Nephron progenitor cell (in vitro differentiated cells): ENCODE measurements at places on chromosomes 12 and 14.
A peak's percentile ranks its signal among the peaks of the same experiment; 100 is the strongest.

GRCh38 chr14:64464651-64465050 lies 648 bp upstream of the AKAP5 start:
- no peak overlapping the region for H3K27ac ChIP-seq
- peaks cover 5% of the 10 kb centered on the region for H3K36me3 ChIP-seq
- no peak for DNase-seq
- peak overlapping the region; percentile 85 for H3K4me3 ChIP-seq

- H3K4me3 ChIP-seq: no peak overlapping the region
- peaks cover 7% of the 10 kb centered on the region for H3K27me3 ChIP-seq
- H3K36me3 ChIP-seq: no peaks in the 10 kb centered on the region
- DNase-seq: no peak
These were observed 6.0 kb upstream of the SDSL start for GRCh38 chr12:113416091-113416754.

GRCh38 chr12:14904854-14905253 lies 19.2 kb upstream of the MGP start:
- no peak for DNase-seq
- H3K4me1 ChIP-seq: no peaks in the 10 kb centered on the region
- H3K27me3 ChIP-seq: no peaks in the 10 kb centered on the region

- DNase-seq: peak; percentile 48
- H3K27me3 ChIP-seq: peaks cover 11% of the 10 kb centered on the region
- peak overlapping the region; percentile 68 for H3K27ac ChIP-seq
These were observed 1.9 kb downstream of the BCL7A start for GRCh38 chr12:122023339-122024131.

DNA sequence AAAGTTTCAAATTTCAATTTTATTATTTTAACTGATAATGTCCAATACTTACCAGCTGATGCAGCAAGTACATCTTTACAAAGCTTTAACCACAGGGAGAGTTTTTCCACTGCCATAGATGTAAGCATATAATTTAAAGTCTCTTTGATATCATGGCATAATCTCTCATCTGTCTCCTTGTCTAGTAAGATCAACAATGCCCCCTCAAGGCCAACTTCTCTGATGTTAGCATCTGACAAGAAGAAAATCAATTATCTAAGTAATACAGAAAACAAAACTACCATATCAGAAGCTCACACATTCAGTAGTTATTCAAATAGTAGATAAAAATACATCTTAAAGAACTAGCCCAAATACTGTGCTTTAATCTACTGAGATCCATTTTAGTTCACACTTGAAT lies 94.2 kb downstream of the HEATR5A start:
- H3K27ac ChIP-seq: no peak overlapping the region
- H3K4me1 ChIP-seq: no peaks in the 10 kb centered on the region
- H3K27me3 ChIP-seq: peaks cover 3% of the 10 kb centered on the region
- H3K36me3 ChIP-seq: peaks cover 31% of the 10 kb centered on the region
- DNase-seq: no peak

GRCh38 chr12:1117970-1118563 lies 127.0 kb downstream of the ERC1 start:
- no peak overlapping the region for H3K27ac ChIP-seq
- peaks cover 6% of the 10 kb centered on the region for H3K36me3 ChIP-seq

DNA sequence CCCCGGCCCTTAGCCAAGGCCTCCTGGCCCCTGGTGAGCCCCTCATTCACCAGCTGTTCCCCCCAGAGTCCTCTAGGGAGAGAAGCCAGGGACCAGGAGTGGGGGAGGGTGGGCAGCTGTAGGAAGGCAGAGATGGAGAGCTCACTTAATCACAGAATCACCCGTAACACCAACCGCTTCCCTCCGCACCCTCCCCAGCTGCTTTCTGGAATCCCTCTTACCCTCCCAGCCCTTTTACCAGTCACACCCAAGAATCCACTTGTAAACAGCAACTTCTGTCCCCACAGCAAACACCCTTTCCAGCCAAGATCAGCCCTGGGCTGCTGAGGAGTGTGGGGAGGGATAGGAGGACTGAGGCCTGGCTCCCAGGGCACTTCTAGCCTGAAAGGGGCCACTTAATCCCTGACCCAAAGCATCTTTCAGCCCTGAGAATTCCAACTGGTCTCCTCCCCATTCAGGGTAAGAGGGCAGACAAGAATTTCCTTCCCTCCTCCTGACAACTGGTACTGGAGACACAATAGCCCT lies 18.8 kb downstream of the NCKAP5L start:
- peaks cover 66% of the 10 kb centered on the region for H3K4me1 ChIP-seq
- no peak for DNase-seq

DNA sequence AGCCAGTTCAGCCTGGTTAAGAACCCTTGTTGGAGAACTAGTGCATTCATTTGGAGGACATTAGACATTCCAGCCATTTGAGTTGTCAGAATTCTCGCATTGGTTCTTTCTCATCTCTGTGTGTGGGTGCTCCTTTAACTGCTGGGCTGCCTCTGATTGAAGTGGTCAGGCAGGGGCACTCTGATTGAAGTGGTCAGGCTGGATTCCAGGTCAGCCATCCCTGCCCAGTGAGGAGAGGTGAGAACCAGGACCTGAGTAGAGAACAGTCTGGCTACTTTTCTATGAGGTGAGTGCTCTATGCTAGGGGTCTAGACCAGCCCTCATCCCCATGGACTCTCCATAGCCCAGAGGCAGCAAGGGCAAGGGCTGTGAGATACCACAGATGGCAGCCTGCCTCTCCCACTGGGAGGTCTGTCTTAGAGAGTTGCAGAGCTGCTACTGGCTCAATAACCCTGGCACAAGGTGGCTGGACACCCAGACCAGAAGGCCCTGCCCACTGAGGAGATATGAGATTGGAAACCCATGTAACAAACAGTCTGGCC lies 691.6 kb downstream of the TMTC2 start:
- no peak overlapping the region for H3K4me3 ChIP-seq
- no peak for DNase-seq
- no peaks in the 10 kb centered on the region for H3K36me3 ChIP-seq
- H3K27ac ChIP-seq: no peak overlapping the region
- H3K4me1 ChIP-seq: no peaks in the 10 kb centered on the region

DNA sequence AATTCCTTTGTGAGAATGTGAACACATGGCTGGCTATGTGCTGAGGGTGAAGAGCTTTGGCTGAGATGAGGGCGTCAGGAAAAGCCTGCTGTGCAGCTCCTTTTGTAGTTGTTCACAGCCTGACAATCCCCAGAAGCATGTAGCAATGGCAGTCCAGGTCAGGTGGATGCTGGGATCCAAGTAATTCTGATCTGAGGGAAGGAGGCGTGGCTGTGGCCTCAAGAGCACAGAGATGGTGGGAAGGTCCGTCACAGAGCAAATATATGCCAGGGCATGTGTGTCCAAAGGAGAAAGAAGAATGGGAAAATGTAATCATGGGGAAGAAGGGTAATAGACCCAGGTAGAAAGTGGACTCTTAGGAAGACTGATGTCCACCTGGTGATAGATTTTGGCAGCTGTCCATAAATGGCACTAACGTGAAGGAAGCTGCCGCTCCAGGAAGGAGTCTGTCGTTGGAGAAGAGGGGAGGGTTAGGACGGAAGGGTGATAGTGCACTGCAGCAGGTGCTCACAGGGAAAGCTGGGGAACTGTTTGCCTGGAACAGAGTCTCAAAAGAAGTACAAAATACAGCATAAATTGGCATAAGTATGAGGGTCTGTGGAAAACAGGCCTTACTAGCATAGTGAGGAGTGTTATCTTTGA lies 13.8 kb downstream of the MGST1 start:
- peaks cover 81% of the 10 kb centered on the region for H3K36me3 ChIP-seq
- no peak for DNase-seq
- H3K4me1 ChIP-seq: no peaks in the 10 kb centered on the region
- H3K4me3 ChIP-seq: no peak overlapping the region

- H3K4me1 ChIP-seq: no peaks in the 10 kb centered on the region
- H3K4me3 ChIP-seq: no peak overlapping the region
- peaks cover 59% of the 10 kb centered on the region for H3K36me3 ChIP-seq
- H3K27ac ChIP-seq: no peak overlapping the region
- H3K27me3 ChIP-seq: no peaks in the 10 kb centered on the region
These were observed 31.4 kb upstream of the RTRAF start for GRCh38 chr14:51957950-51958349.

GRCh38 chr14:77681196-77682157 lies 26.3 kb downstream of the ALKBH1 start:
- no peak for DNase-seq
- H3K27ac ChIP-seq: no peak overlapping the region
- H3K27me3 ChIP-seq: no peaks in the 10 kb centered on the region
- no peak overlapping the region for H3K4me3 ChIP-seq
- no peaks in the 10 kb centered on the region for H3K4me1 ChIP-seq

- no peak overlapping the region for H3K27ac ChIP-seq
- no peak for DNase-seq
- peaks cover 8% of the 10 kb centered on the region for H3K27me3 ChIP-seq
- no peaks in the 10 kb centered on the region for H3K36me3 ChIP-seq
- H3K4me1 ChIP-seq: peaks cover 89% of the 10 kb centered on the region
These were observed 115.6 kb downstream of the RBM19 start for GRCh38 chr12:113850309-113851056.

- H3K36me3 ChIP-seq: peaks cover 3% of the 10 kb centered on the region
- no peak overlapping the region for H3K4me3 ChIP-seq
- H3K4me1 ChIP-seq: peaks cover 8% of the 10 kb centered on the region
These were observed 117.2 kb upstream of the DIO3 start for GRCh38 chr14:101444116-101444515.

DNA sequence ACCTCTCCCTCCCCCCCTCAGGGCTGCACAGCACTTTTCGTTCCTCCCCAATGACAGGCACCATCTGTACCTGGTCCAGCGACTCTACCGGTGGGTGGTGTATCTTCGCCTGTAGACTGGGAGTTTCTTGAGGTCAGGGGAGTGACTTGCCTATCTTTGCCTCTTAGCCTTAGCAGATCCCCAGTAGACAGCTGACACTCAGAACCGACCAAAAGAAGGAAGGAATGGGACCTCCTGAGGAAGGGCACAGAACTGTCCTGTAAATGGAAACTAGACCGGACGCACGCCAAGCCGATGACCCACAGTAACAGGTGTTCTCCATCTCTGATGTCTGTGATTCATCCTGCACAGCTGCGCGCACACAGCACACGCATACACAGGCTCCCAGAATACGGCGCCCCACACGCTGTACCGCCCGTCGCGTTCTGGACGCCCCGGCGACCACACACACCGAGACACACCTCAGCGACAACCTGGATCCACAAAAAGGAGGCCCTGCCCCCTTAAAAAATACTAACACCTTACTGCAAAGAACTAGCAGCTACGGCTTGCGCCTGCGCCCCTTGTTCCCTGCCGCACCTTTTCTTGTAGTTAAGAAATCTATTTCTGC lies 673 bp upstream of the TTC9 start:
- DNase-seq: no peak
- H3K27ac ChIP-seq: no peak overlapping the region
- peak overlapping the region; percentile 90 for H3K4me3 ChIP-seq
- no peaks in the 10 kb centered on the region for H3K36me3 ChIP-seq

DNA sequence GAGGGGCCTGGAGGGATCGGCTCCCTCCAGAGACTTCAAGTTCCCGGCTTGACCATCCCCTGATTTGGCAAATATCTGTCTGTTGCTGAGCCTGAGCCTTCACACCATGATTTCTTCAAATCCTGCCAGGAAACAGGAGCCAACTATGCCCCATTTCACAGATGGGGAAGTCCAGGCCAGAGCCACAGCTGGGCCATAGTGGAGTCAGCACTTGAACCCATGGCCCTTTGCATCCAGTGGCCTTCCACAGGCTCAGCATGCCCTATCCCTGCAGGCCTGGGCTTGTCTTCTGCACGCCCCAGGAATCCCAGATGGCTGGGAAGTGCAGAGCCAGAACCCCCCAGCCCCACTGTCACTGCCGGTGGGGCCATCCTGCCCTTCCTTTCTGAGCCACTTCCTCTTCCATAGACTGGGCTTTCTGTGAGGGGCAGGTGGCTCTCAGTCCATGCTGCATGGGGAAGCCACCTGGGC lies 44.9 kb downstream of the CYP46A1 start:
- no peak for DNase-seq
- H3K4me1 ChIP-seq: peaks cover 32% of the 10 kb centered on the region
- H3K27ac ChIP-seq: no peak overlapping the region
- no peaks in the 10 kb centered on the region for H3K36me3 ChIP-seq
- H3K27me3 ChIP-seq: peaks cover 28% of the 10 kb centered on the region

DNA sequence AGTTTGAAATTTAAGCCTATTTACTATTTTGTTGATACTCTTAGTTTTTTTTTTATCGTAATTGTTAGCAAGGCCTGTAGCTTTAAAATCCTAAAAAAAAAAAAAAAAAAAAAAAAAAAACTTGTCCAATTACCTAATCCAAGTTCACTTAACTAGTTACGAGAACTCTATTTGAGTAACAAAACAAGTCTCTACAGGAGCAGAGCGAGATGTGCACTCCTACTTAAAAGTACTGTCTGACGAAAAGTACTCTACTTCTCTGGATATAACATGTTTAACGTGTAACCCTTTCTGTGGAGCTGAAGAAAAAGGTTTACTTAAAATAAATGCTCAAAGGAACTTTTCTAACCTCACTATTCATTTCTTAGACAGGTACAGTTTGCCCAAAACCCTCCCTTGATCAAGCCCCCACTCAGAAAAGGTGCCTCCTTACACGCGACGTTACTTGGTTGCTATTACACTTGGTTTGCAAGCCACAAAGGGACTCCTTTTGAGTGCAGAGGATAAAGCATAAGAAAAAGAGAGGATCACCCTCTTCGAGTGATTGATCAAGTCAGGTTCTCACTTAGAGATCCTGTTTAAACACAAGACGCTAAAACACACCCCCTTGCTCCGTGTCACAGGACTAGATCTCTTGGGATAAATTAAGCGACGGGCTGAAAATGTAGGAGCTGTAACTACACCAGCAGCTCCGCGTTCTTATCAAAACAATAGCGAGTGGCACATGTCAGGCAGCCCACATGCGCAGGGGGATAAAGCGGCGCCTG lies 2.2 kb downstream of the BAZ1A start:
- H3K4me3 ChIP-seq: peak overlapping the region; percentile 91
- peaks cover 6% of the 10 kb centered on the region for H3K27me3 ChIP-seq
- H3K27ac ChIP-seq: peak overlapping the region; percentile 97

DNA sequence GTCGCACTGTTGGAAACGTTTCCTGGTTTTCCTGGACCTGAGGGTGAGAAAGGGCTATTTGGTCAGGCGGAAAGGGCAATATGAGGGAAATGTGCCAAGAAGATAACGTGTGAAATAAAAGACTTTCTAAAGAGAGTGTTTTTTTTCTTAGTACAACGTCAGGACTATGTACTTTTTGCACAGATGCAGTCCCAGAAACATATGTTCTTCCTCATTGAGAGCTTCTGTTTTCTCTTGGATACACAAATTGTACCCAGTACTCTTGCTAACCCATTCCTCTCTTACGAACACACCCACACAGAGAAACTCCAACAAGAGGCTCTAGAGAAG lies 669 bp upstream of the PKP2 start:
- H3K36me3 ChIP-seq: no peaks in the 10 kb centered on the region
- DNase-seq: no peak
- H3K4me3 ChIP-seq: peak overlapping the region; percentile 91
- peaks cover 46% of the 10 kb centered on the region for H3K4me1 ChIP-seq
- H3K27me3 ChIP-seq: peaks cover 32% of the 10 kb centered on the region

DNA sequence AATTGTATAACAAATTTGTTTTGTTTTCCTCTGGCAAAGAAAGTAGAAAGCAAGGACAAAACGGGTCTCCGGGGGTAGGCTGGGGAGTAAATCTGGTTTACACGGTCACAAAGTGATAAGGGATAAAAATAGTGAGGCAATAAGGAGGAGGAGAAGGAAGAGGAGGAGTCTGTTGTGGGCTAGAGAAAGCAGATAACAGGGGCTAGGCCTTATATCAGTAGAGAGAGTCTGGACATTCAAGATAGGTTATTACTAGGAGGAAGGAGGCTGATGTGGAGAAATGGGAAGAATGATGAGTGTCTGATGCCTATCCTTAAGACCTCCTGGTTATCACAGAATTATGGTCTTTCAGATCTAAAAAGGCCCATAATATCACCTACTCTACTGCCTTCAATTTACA lies 83.2 kb upstream of the SSTR1 start:
- H3K27me3 ChIP-seq: no peaks in the 10 kb centered on the region
- no peak overlapping the region for H3K4me3 ChIP-seq
